ENCODE measurements at places on chromosomes 6 and 20.

GRCh38 chr6:38968702-38969149 is 79.9 kb upstream of the GLP1R start:
- DNase-seq: no peak

DNA sequence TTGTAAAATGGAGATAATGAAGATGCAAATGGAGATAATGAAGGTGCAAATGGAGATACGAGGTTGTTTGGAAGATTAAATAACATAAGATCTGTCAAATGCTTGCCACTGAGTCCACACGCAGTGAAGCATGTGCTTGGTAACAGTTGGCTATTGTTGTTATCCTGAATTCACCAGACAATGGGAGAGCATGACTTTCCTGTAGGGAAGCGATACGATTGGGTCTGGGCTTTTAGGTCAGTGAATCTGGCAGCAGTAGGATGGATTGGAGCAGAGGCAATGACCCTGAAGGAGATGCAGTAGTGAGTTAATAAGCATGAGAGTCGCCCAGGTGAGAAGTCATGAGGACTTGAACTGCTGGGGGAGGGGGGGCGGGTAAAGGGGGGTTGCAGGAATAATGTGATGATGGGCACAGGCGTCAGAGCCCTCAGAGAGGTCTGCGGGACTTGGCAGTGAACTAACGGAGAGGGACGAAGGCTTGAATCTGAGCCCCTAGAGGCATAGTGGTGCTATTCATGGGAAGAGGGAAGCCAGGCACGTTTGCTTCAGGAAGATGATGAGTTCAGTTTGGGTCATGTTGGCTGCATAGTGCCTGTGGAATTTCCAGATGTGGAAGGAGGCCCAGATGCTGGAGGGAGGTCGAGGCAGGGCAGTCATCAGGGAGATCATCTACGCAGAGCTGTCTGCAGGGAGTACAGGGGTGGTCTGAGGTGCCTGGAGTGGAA is 55.4 kb downstream of the ZDHHC14 start:
- no peak for DNase-seq

DNA sequence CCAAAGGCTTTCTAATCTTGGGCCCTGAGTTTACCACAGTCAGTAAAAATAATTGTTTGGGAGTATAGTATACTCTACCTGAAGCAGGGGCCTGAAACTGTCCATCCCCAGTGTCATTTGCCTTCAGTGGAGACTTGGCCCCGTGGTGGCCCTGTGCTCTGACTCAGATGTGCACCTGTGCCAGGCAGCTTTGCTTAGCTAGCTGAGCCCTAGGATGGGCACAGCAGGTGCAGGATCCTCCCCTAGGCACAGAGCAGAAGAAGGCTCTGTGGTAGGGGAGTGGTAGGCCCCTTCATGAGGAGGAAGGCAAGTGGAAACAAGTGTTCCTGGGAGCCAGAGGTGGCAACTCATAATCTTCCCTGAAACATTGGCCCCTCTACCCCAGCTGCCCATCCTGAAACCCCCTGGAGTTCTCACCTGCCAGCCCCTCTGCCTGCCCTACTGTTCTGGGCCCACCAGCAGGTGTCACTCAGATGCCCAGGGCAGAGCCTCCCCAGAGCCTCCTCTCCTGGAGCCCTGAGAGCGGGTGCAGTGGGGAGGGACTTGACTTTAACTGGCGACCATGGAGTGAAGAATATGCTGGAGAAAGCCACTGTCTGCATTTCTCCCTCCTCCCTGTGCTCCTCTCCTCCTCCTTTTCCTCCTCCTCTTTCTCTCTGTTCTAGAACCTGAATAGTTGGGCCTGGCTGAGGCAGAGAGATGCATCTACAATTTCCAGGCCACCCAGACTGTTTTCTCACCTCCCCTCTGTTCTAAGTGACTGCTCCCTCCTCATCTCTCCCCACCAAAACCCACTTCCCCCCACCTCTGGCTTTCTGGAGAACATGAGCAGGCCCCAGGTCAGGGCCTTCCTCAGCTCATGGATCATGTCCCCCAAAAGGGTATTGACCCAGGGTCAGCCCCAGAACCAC is 2.9 kb downstream of the CPNE5 start:
- no peak for DNase-seq

DNA sequence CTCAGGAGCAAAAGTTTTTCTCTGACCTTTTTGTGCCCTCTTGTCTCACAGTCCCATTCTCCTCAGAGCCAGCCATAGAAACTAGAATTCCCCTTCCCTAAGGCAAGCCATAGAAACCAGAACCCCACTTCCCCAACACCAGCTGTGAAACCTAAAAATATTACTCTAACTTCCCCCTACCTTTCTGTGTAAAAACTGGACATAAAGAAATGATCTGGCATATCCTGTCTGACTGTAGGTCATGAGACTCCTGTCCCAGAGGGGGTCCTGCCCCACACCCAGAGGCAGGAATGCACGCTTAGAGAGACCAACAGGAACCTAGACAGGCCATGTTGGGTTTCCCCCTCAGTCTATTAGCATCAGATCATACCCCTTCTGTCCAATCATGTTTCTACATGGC is 140.6 kb upstream of the SLC22A16 start:
- no peak for DNase-seq

DNA sequence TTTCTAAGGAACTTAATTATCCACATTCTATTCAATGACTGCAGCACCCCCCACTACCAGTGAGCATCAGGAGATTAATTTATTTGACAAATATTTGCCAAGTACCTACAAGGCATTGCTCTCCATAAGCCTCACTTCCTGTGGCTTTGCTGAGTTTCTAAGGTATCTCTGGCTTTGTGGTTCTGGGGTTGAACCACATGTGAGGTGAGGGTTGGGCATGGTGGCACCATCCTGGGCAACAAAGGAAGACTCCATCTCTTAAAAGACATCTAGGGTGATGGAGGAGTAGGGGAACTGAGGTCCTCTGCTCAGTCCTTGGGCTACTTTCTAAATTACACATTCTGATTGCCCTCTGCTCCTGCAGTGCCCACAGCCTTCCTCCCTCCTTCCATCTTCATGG is 25.5 kb upstream of the WFDC2 start:
- DNase-seq: no peak

DNA sequence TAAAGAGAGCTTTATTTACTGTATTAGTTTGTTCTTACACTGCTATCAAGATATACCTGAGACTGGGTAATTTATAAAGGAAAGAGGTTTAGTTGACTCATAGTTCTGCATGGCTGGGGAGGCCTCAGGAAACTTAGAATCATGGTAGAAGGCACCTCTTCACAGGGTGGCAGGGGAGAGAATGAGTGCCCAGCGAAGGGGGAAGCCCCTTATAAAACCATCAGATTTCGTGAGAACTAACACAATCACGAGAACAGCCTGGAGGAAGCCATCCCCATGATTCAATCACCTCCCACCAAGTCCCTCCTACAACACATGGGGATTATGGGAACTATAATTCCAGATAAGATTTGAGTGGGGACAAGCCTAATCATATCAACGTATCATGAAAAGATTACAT is 27.2 kb downstream of the ARID1B start:
- DNase-seq: no peak

- no peak for DNase-seq
Observed at GRCh38 chr6:158257781-158258180, 54.5 kb upstream of the TULP4 start.

DNA sequence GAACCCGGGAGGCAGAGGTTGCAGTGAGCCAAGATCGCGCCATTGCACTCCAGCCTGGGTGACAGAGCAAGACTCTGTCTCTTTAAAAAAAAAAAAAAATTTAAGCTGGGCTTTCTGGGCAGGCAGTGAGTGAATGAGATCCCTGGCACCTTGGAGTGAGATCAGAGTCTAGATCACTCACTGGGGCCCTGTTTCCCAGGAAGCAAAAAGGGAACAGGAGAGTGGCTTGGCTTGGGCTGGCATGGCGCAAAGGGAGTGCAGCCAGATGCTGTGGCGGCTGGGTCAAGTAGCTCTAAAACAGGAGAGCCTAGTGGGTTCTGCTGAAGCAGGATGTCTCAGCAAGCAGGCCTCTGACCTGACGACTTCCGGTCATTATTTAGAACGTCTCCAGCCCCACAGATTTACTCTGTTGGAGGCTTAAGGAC is 10.4 kb downstream of the PLCG1 start:
- DNase-seq: no peak

- no peak for DNase-seq
Observed at GRCh38 chr6:160329188-160329587, 19.0 kb upstream of the SLC22A3 start.

- no peak for DNase-seq
Observed at GRCh38 chr6:20699402-20699801, 165.1 kb downstream of the CDKAL1 start.

- no peak for DNase-seq
Observed at GRCh38 chr6:89132057-89132456, 13.8 kb upstream of the PM20D2 start.

DNA sequence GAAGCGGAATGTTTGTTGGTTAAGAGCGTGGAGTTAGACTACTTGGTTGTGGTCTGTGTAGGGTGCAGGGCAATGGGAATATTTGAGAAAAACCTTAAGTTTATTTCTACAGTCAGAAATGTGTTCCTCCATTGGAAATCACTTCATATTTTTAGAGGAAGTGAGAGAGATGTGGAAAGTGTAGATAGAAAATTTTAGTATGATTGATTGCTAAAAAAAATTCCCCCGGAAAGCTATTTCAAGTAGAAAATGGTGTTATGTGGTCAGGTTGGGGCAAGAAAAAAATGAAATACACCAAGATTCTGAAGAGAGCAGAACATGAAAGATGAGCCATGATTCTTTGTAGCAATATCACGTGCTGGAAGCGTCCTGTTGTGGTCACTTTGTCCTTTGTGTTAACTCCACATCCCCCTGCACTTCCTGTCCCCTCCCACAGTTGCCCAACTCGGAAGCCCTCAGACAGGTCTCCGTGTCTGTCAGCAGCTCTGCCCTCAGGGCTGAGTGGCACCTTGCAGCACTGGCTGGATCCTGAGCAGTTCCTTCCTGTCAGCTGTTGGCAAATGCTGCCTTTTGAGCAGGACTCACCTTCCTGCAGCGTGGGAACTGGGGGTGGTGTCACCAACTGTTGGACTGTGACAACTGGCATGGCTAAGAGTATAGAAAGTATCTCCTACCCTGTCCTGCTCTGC is 137.5 kb upstream of the SLC24A3 start:
- DNase-seq: no peak

DNA sequence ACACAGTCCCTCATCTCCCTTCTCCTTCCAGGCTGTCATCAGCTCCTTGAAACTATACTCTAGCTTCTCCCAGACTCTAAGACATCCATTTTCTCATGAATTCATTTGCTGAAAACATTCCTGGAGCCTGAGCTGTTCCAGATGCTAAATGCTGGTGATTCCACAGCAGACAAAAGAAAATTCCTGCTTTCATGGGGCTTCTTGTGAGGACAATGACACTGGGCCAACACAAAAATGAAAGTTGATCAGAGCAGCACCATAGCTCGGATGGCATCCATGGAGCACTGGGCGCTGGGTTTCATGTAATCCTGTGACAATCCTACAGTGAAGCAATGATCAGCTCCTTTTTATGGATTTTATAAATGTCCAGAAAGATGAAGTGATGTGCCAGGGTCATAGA is 47.4 kb upstream of the STX16 start:
- no peak for DNase-seq

GRCh38 chr6:170440437-170440836 is 112.7 kb downstream of the PSMB1 start:
- DNase-seq: no peak

- DNase-seq: no peak
Observed at GRCh38 chr6:148452876-148453275, 110.2 kb downstream of the SASH1 start.

GRCh38 chr20:48759631-48760245 is 68.1 kb downstream of the PREX1 start:
- no peak for DNase-seq

- DNase-seq: no peak
Observed at GRCh38 chr6:164345806-164346496, 931.4 kb downstream of the QKI start.

DNA sequence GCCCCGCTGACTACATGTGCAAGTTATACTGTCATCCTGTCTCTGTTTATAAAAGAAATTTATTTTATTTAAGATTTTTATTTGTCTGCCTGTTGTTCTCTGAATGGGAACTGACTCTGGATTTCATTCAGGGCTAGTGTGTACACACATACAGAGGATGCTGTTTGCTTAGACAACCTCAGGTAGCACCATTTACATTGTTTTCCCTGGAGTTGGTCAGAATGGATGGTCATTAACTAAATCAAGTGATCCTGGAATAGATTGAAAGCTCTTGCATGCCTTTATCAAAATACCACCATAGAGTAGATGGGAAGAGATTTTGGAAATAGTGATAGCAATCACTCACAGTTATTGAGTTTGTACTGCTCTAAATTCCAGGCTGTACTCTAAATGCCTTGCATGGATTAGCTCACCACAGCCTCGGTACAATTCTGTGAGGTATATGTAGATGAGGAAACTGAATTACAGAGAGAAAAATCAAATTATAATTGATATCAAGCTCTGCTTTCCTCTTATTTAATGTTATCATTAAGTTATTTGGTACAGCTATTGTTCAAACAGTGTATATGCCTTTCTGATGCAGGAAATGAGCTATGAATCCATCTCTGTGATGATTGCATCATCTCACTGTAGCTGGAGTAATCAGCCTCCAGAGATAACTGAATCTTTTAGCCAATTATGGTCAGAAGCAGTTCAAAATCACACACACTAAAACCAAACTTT is 51.9 kb downstream of the RNF217 start:
- DNase-seq: no peak

DNA sequence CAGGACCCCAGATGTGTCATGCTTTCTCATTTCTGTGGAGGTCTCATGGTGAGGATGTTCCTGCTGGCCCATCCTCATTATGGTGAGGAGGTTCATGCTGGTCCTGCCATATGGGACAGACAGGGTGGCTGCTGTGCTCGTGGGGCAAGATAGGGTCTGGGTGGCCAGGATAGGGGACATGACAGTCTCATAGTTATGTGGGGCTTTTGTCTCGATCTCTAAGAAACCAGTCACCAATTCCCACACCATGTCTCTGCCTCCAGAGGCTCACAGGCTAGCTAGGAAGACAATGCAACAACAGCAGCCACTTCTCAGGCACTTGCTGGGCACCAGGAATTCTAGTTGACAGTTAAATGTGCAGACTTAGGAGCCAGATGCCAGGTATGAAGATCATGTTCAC is 4.2 kb upstream of the MAPK13 start:
- DNase-seq: no peak

DNA sequence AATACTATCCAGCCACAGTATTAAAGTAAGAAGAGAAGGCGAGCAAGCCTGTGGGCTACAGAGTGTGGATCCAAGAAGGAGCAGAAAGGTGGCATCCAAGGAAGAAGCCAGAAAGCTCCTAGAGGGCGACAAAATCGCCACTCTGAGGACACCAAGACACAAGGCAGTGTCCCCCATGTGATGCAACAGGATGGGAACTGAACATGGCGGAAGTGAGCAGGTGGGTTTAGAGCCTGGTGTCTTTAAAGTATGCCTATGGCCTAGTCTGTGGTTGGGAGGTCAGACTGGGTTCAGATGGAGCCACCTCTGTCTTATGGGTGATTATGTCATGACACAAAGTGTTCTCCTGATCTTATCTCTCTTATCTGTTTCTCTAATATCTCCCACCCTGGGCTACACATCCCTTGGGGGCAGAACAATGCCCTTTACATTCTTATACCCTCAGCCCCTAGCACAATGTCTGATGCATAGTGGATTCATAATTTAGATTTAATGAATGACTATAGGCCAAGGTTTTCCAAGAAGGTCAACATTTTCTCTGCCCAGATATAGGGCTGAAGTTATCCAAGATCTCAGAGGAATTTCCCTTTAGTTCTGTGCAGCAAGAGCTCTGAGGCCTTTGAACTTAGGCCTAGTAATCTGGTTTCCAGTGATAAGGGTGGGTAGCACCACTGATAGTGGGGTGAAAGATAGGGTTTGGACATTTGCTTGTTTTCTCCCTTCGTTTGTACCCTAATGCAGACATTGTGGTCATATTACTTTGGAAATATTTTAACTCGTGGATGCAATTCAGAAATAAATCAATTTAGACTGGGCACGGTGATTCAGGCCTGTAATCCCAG is 167.3 kb upstream of the AKIRIN2 start:
- DNase-seq: no peak

Measured in right renal pelvis (tissue), 4 donors.